HFFc6 (cell line): ENCODE measurements at places on chromosomes 5 and 9.

DNA sequence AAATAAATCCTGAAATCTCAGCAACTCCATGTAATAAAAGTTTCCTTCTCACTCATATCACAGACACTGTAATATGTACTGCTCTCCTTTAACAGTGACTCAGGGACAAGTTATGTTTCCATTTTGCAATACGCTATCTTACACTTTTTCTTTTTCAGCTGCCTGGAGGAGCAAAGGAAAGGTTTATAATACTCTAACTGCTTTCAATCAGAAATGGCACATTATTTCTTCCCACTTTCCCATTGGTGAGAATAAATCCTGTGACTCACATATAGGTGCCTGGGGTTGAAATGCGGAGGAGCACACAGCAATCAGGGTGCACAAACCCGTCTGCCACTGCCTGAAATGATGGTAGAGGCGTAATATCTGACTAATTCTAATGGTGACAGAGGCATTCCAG is 186.6 kb downstream of the HINT1 start:
- no peak for DNase-seq
- no peak overlapping the region for H3K27ac ChIP-seq
- no peaks in the 10 kb centered on the region for H3K4me1 ChIP-seq
- H3K36me3 ChIP-seq = no peaks in the 10 kb centered on the region
- H3K4me3 ChIP-seq = no peak overlapping the region

- peak overlapping the region; percentile 73 for H3K4me3 ChIP-seq
- no peaks in the 10 kb centered on the region for H3K36me3 ChIP-seq
Measured at GRCh38 chr5:118791926-118792734, 196.2 kb downstream of the DTWD2 start.

DNA sequence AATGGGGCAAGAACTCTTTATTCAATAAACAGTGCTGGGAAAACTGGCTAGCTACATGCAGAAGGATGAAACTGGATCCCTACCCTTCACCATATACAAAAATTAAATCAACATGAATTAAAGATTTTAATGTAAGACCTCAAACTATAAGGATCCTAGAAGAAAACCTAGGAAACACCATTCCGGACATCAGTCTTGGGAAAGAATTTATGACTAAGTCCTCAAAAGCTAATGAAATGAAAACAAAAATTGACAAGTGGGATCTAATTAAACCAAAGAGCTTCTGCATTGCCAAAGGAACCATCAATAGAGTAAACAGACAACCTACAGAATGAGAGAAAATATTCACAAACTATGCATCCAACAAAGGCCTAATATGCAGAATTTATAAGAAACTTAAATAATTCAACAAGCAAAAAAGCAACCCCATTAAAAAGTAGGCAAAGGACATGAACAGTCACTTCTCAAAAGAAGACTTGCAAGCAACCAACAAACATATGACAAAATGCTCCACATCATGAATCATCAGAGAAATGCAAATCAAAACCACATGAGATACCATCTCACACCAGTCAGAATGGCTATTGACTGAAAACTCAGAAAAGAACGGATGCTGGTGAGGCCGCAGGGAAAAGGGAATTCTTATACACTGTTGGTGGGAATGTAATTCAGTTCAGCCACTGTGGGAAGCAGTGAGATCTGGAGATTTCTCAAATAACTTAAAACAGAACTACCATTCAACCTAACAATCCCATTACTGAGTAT is 104.3 kb upstream of the MAP3K1 start:
- peak; percentile 71 for DNase-seq
- no peak overlapping the region; the same call in 1 of the 2 replicates for H3K4me3 ChIP-seq
- H3K4me1 ChIP-seq = peaks cover 15% of the 10 kb centered on the region
- H3K36me3 ChIP-seq = peaks cover 4% of the 10 kb centered on the region
- no peak overlapping the region; the same call in 1 of the 2 replicates for H3K27ac ChIP-seq
- peaks cover 8% of the 10 kb centered on the region for H3K27me3 ChIP-seq

- no peak for DNase-seq
- peaks cover 5% of the 10 kb centered on the region for H3K27me3 ChIP-seq
- no peak overlapping the region for H3K27ac ChIP-seq
- no peaks in the 10 kb centered on the region for H3K36me3 ChIP-seq
- H3K4me1 ChIP-seq = no peaks in the 10 kb centered on the region
Measured at GRCh38 chr5:118577621-118578020, 410.7 kb downstream of the DTWD2 start.

- 0 out of 2 replicates have a peak, but pooled peaks cover 1% of the 10 kb centered on the region for H3K36me3 ChIP-seq
- H3K27me3 ChIP-seq = no peaks in the 10 kb centered on the region
- no peak overlapping the region for H3K4me3 ChIP-seq
- no peak overlapping the region for H3K27ac ChIP-seq
Measured at GRCh38 chr9:4811824-4812223, 19.1 kb downstream of the RCL1 start.

DNA sequence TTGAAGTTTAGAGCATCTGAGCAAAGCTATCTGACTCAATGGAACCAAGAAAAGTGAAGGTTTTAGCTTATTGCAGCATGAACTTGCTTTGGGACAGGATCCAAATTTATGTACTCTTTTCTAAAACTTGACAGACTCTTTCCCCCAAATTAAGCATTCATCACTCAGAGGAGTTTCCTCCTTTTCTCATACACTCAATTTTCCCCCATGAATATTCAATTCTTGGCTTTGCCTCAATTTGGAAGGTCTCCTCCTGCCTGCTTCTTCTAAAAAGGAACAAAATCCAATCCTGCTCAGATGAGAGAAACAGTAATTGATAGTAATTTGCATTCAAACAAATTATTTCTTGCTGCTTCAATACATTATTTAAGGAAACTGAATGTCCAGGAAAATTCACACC is 5.0 kb downstream of the ACTL7A start:
- H3K36me3 ChIP-seq = peaks cover 39% of the 10 kb centered on the region
- DNase-seq = no peak
- H3K4me3 ChIP-seq = no peak overlapping the region
- H3K4me1 ChIP-seq = peaks cover 13% of the 10 kb centered on the region
- H3K27ac ChIP-seq = no peak overlapping the region
- H3K27me3 ChIP-seq = peaks cover 2% of the 10 kb centered on the region

- no peaks in the 10 kb centered on the region for H3K36me3 ChIP-seq
- H3K4me1 ChIP-seq = no peaks in the 10 kb centered on the region
- H3K4me3 ChIP-seq = no peak overlapping the region
- no peak overlapping the region for H3K27ac ChIP-seq
- peaks cover 2% of the 10 kb centered on the region for H3K27me3 ChIP-seq
Measured at GRCh38 chr5:17665836-17666235, 31.6 kb downstream of the TAF11L14 start.

GRCh38 chr9:100150214-100150613 is 51.2 kb downstream of the INVS start:
- DNase-seq = no peak
- no peak overlapping the region for H3K4me3 ChIP-seq
- H3K4me1 ChIP-seq = peaks cover 13% of the 10 kb centered on the region
- H3K27ac ChIP-seq = no peak overlapping the region

DNA sequence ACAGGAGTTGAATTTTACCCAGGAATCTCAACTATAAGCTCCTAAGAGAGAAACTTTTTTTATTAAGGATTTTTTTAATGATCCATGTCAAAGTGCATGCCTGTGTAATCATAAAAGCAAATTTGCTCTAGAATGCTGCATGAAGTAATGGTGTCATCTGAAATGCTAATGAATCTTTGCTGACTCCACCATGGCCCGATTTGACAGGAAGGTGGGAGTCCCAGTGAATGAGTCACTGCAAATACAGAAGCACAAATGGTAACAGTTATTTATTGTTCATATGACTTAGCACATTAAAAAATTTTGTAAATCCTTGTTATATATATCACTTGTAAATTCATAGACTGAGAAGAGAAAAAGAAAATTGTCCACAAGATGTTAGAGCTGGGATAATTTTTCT is 341.3 kb downstream of the RASEF start:
- no peaks in the 10 kb centered on the region for H3K36me3 ChIP-seq
- no peaks in the 10 kb centered on the region; the same call in 1 of the 2 replicates for H3K27me3 ChIP-seq
- no peak overlapping the region for H3K4me3 ChIP-seq

- DNase-seq = no peak
- no peaks in the 10 kb centered on the region for H3K36me3 ChIP-seq
- no peaks in the 10 kb centered on the region for H3K4me1 ChIP-seq
Measured at GRCh38 chr5:67910546-67910945, 305.0 kb upstream of the PIK3R1 start.

GRCh38 chr5:113337515-113338415 is 97.0 kb downstream of the TSSK1B start:
- H3K36me3 ChIP-seq = no peaks in the 10 kb centered on the region
- DNase-seq = no peak
- H3K27me3 ChIP-seq = peaks cover 3% of the 10 kb centered on the region; the same call in 1 of the 2 replicates
- H3K4me1 ChIP-seq = no peaks in the 10 kb centered on the region

DNA sequence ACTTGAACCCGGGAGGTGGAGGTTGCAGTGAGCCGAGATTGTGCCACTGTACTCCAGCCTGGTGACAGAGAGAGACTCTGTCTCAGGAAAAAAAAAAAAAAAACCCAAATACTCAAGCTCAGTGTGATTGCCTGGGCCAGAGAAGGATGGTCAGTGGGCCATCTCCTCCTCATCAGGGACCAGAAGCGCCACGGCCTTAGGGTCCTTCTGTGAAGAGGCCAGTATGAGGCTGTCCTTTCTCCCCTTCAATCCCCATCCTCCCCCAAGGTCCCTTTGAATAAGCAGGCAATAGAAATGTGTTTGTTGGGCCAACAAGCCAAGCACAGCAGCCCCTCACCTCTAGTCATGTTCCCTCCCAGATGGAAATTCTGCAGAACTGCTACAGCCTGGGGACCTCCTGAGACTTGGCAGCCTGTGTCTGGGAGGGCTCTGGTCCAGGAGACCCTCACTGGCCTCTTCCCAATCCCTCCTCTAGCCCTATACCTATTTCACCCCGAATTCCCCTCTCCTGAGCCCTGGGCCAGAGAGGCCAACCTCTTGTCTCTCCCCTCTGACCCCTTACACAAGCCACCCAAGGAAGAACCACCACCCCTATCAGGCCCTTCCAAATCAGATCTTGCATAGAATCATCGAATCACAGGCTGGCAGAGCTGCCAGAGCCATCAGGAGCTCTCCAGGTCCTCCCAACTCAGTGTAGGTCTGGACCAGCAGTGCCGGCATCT is 1.0 kb downstream of the CSF1R start:
- DNase-seq = no peak
- H3K27me3 ChIP-seq = peaks cover 2% of the 10 kb centered on the region; the same call in 1 of the 2 replicates
- H3K4me1 ChIP-seq = peaks cover 11% of the 10 kb centered on the region
- H3K27ac ChIP-seq = no peak overlapping the region

- no peak overlapping the region for H3K4me3 ChIP-seq
- no peaks in the 10 kb centered on the region for H3K36me3 ChIP-seq
- H3K4me1 ChIP-seq = no peaks in the 10 kb centered on the region
- DNase-seq = no peak
Measured at GRCh38 chr5:162811071-162811470, 626.3 kb upstream of the CCNG1 start.

DNA sequence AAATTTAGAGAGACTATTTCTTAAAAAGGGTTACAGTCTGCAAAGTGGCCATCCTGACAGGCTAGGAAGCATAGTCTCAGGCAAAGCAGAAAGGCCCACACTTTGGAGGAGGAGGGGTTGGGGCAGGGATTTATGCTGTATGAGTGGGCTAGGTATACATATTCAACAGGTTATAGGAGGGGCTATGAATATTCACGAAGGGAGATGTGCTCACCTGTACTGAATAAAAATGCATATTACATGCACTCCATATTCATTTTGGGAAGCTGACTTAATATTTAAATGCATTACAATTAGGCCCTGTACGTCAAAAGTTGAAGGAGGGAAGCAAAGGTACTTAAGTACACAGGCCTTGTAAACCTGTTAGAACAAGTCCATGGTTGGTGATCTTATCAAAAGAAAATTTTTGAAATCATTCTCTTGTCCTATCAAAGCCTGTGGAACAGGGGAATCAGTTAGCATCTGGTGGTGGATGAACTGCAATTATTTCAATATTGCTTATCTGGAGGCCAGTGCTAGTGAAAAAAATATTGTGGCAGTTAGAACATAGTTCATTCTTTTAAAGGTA is 1.6 kb downstream of the CENPP start:
- H3K4me1 ChIP-seq = peaks cover 28% of the 10 kb centered on the region
- H3K27ac ChIP-seq = no peak overlapping the region
- H3K4me3 ChIP-seq = peak overlapping the region; percentile 95; the same call in 1 of the 2 replicates
- no peaks in the 10 kb centered on the region for H3K27me3 ChIP-seq

DNA sequence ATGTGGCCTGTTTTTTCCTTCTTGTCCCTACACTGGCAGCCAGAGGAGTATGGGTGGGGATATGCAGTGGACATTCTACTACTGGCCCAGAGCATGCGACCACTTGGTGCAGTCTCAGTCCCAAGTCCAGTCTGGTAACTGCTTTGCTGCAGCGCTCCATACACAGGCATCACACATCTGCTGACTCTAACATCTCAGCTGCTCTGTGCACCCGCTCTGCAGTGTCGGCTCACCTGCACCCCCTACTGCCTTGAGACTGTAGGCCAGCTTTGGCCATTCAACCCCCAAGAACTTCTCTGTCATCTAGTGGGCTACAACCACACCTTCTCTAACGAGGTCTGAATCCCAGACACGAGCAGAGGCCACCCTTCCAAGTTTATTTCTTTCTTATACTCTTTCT is 46.4 kb upstream of the SLCO6A1 start:
- H3K36me3 ChIP-seq = no peaks in the 10 kb centered on the region
- H3K27me3 ChIP-seq = peaks cover 2% of the 10 kb centered on the region
- no peak overlapping the region for H3K4me3 ChIP-seq

GRCh38 chr9:95202076-95202681 is 115.3 kb downstream of the FANCC start:
- no peak overlapping the region for H3K27ac ChIP-seq
- no peaks in the 10 kb centered on the region; the same call in 1 of the 2 replicates for H3K27me3 ChIP-seq
- no peak for DNase-seq
- H3K36me3 ChIP-seq = no peaks in the 10 kb centered on the region
- H3K4me1 ChIP-seq = peaks cover 31% of the 10 kb centered on the region

- H3K36me3 ChIP-seq = peaks cover 8% of the 10 kb centered on the region; the same call in 1 of the 2 replicates
- H3K4me1 ChIP-seq = peaks cover 51% of the 10 kb centered on the region
- peak overlapping the region; percentile 85 for H3K27ac ChIP-seq
- H3K4me3 ChIP-seq = no peak overlapping the region
Measured at GRCh38 chr9:121240472-121241135, 27.4 kb upstream of the GSN start.

- H3K27ac ChIP-seq = peak overlapping the region; percentile 90
- no peaks in the 10 kb centered on the region; the same call in 1 of the 2 replicates for H3K27me3 ChIP-seq
- H3K4me1 ChIP-seq = peaks cover 76% of the 10 kb centered on the region
- DNase-seq = no peak
- H3K4me3 ChIP-seq = peak overlapping the region; percentile 14
Measured at GRCh38 chr5:72151169-72151568, 43.9 kb downstream of the MAP1B start.
